ENCODE measurements at places on chromosomes 12 and 14.

DNA sequence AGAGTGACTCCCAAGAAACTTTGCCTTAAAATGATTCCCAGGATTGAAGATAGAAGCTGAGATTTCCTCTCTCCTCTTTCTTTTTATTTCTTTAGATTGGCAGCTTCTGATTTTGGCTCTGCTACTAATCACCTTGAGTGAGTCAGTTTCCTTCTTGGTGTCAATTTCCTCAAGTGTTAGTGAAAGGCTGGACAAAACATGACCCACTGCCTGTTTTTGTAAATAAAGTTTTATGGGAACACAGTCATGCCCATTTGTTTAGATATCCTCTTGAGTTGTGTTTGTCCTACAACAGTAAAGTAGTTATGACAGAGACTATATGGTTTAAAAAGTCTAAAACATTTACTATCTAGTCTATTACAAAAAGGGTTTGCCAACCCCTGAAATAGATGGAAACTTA is 227.2 kb upstream of the TBX3 start:
- DNase-seq, result no peak

GRCh38 chr12:15044471-15044870 is 71.6 kb downstream of the PDE6H start:
- DNase-seq, result peak; percentile 30

DNA sequence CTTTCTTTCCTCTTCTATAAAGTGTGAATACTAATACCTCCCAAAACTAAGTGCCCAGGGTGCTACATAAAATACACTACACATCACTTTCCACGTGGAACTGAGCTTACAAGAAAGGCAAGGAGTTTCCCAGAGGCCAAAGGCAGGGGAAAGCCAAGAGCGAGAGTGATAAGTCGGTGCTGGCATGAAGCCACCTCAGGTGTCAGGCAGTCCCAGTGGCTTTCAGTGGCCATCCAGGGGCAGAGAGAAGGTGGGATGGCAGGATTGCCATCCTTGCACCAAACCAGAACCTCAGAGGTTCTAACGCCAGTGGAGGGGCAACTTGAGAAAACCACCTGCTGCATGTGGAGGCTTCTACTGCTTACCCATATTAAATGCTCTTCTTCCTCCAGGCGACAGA is 79.7 kb upstream of the DIO3 start:
- no peak for DNase-seq

GRCh38 chr12:59164991-59165718 is 244.9 kb upstream of the LRIG3 start:
- peak; percentile 15 for DNase-seq

DNA sequence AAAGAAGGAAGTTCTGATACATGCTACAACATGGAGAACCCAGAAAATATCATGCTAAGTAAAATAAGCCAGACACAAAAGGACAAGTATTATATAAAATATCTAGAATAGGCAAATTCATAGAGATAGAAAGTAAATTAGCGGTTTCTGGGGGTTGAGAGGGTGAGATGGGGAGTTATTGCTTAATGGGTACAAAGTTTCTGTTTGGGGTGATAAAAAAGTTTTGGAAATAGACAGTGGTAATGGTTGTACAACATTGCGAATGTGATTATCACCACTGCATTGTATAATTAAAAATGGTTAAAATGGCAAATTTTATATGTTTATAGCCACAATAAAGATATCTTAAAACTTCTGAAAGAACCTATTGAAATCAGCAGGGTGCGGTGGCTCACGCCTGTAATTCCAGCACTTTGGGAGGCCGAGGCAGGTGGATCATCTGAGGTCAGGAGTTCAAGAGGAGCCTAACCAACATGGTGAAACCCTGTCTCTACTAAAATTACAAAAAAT is 15.0 kb downstream of the ZBTB25 start:
- no peak for DNase-seq

DNA sequence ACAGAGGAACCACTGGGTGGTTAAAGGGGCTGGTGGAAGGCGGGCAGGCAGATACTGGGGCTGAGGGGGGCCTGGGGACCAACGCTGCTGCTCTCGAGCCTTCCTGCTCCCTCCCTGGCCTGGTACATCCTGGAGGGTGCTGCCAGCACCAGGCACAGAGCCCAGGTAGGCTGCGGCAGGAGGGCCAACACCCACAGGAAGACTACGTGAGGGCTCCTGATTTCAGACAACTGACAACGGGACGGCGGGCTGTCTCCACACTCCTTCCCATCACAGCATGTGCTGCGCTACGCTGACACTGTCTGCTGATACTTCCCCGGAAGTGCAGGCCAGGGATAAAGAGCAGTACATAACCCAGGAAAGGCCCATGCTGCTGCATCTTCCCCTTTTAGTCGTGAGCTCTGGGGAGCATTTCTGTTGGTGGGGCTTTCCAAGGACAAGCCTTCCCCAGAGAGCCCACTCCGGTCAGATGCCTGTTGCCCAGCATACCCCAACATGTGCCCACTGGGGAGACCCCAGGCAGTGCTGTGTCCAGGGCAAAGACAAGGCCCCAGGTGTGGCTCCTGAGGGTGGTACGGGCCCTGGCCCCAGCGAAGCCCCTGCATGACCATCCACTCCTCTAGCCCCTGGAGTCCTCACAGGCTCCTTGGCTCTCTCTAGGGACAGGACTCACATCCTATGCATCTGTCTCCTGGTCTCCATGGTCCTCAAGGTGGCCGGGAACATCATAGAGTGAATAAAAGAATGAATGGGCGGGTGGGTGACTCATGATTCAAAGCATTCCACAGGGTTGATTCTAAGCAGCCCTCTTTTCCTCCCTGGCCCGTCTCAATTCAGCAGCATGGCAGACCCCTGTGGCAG is 38.0 kb downstream of the CHGA start:
- peak; percentile 43 for DNase-seq

GRCh38 chr12:19242581-19242980 is 113.0 kb downstream of the PLEKHA5 start:
- no peak for DNase-seq

DNA sequence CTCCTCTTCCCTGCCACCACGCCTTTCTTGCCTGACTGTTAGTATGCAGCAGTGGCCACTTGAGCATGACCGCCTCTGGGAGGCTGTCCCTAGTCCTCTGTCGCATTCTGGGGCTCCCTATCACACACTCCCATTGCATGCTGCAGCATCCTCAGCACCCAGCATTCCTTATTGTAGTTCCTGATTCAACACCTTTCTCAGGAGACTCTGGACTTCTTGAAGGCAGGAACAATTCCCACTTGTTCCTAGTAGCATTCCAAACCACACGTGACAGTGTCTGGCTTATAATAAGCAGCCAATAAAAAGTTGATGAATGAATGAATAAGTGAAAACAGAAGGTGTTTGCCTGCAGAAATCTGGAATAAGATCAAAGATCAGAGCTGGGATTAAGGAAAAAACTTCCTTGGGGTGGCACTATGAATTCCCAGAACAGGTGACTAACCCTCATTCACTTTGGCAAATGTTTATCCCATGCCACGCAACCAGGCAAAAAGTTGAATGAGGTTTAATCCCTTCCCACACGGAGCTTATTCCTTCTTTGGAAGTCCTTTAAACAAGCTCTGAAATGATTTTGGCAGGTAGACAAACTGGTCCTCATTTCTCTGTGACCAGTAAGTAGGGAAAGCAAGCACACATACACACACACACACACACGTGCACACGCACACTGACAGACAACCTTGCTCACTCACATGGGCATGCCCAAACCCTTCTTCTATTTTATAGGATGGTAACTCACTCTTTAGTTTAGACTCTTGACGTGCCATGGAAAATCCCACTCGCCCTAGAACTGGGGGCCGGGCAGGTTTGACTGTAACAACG is 26.5 kb downstream of the NTF3 start:
- no peak for DNase-seq

- DNase-seq, result no peak
These were observed 2.3 kb downstream of the MTA1 start for GRCh38 chr14:105421723-105422615.

- no peak for DNase-seq
These were observed 1024.1 kb downstream of the TMTC2 start for GRCh38 chr12:83710851-83711250.

DNA sequence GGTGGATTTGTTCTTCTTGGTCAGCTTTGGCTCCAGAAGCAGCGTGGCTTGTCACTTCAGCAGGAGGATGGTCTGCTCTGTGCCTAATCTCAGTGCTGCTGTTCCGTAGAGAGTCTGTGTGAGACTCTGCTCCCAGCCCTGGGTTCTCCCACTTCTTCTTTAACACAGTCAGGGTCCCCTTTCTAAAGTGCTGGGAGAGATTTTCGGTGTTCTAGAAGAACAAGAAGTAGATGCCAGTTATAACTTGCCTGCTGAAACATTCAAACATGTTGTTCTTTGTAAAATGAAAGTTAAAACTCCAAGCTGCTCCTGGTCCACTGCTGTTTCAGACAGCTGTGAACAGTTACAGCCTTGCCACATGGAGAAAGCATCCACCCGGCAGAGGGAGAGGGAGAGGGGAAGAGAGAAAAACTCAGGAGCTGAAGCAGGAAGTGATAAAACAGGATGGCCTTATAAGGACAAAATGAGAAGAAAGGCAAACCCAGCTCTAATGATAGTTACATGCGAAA is 55.2 kb upstream of the CERS5 start:
- peak; percentile 90 for DNase-seq

- DNase-seq, result no peak
These were observed 163.6 kb upstream of the DYRK2 start for GRCh38 chr12:67484791-67485480.

GRCh38 chr14:98868866-98869265 is 403.1 kb downstream of the BCL11B start:
- no peak for DNase-seq

DNA sequence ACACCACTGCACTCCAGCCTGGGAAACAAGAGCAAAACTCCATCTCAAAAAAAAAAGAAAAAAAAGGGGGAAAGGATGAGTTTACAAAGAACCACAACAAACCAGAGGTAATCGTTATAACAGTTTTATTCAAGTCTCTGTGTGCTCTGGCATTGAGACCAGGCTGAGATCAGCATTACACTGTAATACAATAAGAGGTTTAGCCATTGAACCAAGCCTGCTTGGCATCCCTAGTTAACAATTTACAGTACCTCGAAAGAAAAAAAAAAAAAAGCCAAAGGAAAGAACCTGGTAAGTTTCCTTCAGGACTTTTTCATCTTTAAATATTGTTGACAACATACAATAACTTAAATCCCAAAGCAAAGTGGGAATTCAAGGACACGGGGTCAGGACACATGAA is 80.7 kb downstream of the TTC9 start:
- no peak for DNase-seq

- no peak for DNase-seq
These were observed 664.6 kb upstream of the FOXG1 start for GRCh38 chr14:28102001-28102400.

GRCh38 chr12:118103601-118104382 is at the start of gene VSIG10:
Gene VSIG10, minus strand, starts transcription at chr12:118104011. Its CDS starts 340 bp downstream, at chr12:118103671.
- DNase-seq, result peak; percentile 61

- DNase-seq, result no peak
These were observed 89.5 kb downstream of the SOX5 start for GRCh38 chr12:23860019-23860418.

DNA sequence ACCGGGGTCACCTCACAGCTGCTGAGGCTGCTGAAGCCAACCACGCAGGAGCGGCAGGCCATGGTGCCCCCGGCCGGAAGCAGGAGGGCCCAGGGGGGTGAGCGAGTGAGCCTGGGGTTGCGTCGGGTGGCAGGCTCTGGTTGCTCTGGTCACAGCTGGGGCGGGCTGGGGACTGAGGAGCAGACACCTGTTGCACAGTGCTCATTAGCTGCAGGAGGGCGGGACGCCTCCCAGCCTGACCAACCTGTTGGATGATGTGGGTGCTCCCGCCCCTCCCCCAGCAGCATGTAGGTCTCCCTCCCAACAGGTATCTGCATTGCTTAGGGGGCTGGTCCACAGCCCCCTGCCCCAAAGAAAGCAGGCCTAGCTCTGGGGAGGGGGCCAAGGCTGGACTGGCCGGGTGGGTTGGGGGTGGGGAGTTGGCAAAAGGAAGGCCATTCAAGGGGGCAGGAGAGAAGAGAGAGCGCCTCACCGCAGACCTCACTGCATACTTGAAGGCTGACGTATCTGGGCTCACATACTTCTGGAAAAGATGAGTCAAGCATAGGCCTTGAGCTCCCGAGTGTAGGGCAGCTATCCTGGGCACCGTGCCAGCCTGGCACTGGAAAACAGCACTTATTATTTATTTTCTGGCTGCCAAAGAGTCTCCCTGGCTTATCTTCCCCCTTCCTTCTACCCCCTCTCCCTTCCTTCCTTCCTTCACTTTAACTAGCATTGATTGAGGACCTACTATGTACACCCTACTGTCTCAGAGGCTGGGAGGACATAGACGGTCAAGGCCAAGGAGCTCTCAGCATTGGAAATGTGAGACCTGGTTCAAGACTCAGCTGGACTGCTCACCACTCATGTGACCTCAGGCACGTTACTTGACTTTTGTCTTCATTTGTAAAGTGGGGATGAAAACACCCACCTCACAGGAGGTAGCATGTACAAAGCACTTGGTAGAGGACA is at the start of gene KRT80:
KRT80 (minus strand) TSS at position 174 of the 951 bp plus-strand sequence; CDS start at position 62, 112 bp downstream.
- DNase-seq, result peak; percentile 100

DNA sequence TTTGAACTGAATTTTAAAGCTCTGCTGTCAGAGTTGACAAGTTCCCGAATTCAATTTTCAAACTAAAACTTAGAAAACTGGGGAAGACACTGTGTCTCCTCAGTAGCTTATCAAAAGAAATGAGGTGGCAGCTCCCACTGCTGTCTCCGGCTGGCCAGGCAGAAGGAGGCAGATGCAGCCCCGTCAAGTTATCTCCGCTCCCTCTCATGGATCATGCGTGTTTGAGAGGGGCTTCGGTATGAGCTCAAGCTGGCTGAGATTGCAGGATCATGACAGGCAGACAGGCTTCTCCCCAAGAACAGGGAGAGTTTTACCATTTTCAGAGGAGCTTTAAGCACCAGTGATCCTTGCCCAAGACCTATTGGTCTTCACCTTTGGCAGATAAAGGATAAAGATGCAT is 88.8 kb downstream of the NEDD1 start:
- DNase-seq, result no peak

DNA sequence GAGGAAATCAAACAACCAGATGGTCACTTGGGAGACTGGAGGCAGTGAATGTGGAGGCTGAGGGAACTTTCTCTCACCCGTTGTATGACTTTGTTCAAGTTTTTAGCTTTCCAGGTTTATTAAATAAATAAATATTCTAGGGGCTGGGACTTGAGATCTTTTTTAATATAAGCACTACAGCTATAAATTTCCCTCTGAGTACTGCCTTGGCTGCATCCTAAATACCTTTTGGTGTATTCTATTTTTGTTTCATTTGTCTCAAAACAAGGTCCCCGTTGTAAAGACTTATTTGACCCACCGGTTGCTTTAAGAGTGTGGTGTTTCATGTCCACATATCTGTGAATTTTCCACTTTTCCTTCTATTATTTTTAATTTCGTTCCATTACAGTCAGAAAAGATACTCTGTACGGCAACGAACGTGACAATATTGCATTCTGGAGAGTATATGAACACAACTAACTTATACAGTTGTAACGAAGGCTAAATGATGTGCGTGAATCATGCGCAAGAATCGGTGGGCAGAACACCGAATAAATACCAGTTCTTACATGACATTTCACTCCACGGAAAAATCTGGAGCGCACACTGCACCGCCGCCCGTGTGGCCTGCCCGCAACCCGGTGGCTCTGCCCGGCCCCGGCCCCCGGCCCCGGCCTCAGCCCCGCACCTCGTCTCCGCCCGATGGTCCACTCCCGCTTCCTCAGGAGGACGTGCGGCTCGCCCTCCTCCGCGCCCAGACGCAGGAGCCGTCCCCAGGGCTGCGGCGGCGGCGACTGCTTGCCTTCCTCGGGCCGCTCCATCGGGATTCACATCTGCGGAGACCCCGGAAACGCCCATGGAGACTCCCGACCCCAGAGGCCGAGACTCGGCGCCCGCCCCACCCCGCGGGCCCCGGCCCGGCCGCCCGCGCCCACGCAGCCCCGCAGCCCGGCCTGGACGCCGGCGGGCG is 602 bp downstream of the CHFR start:
- no peak for DNase-seq

- DNase-seq, result no peak
These were observed 19.1 kb upstream of the PGF start for GRCh38 chr14:74974364-74975058.

Measured in NCI-H226 (cell line).